ENCODE measurements at places on chromosomes 1 and 21. TPM values are rescaled to one million over a fixed set of nuclear protein-coding genes. Genes with fewer than 3 reads are reported as not detected.

The FGR gene
- total RNA-seq, result 0.63 TPM

The HPCAL4 gene
- total RNA-seq, result 0.75 TPM

The SLC44A3 gene
- not detected for total RNA-seq

The ENTREP3 gene
- total RNA-seq, result 47.2 TPM

The COL16A1 gene
- not detected for total RNA-seq

The PLA2G2F gene
- total RNA-seq, result not detected

The LINGO4 gene
- total RNA-seq, result 0.13 TPM

The HSF2BP gene
- 0.63 TPM for total RNA-seq

The TPRG1L gene
- total RNA-seq, result 15.0 TPM

The PRSS38 gene
- not detected for total RNA-seq

The RGS1 gene
- total RNA-seq, result 25.8 TPM

The SPATA21 gene
- total RNA-seq, result not detected

The BEST4 gene
- total RNA-seq, result 1.1 TPM

The FCN3 gene
- total RNA-seq, result not detected

The ATP1A4 gene
- not detected for total RNA-seq

The TMPRSS2 gene
- total RNA-seq, result not detected

The HENMT1 gene
- 32.4 TPM for total RNA-seq

The FAM43B gene
- not detected for total RNA-seq

The LMX1A gene
- total RNA-seq, result not detected

The SPATA6 gene
- total RNA-seq, result 1.6 TPM

The FCRL1 gene
- total RNA-seq, result not detected

The OR2L2 gene
- total RNA-seq, result 0.06 TPM

The GPR153 gene
- total RNA-seq, result 0.67 TPM

The CADM3 gene
- total RNA-seq, result not detected

The EPHA8 gene
- total RNA-seq, result not detected

The RNU1-3 gene
- total RNA-seq, result 907 TPM

The CLCNKB gene
- total RNA-seq, result not detected

The NBPF10 gene
- total RNA-seq, result 0.80 TPM
